NCI-H1105 treated with DMSO at 0.1 percent for 48 hours (cell line): ENCODE measurements at places on chromosomes 16 and 17.

GRCh38 chr17:83097831-83098230, 18.4 kb downstream of the METRNL start:
- DNase-seq: no peak

DNA sequence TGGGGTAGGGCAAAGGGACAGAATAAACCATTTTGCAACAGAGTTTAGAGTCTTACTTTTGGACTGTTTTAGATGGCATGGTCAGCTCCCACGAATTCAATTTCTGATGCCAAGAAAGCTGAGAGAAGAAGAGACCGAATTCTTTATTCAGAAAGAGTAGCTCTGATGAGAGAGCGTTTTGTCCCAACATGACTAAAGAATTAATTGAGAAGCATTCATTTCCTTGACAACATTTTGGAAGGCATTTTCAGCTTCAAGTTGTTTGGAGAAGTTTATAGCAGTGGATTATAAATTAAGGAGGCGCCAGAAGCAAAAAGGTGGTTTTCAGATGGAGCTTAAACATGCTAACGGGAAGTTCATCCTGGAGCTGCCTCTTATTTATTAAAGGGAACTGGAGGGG, 12.2 kb downstream of the GAN start:
- DNase-seq: no peak

DNA sequence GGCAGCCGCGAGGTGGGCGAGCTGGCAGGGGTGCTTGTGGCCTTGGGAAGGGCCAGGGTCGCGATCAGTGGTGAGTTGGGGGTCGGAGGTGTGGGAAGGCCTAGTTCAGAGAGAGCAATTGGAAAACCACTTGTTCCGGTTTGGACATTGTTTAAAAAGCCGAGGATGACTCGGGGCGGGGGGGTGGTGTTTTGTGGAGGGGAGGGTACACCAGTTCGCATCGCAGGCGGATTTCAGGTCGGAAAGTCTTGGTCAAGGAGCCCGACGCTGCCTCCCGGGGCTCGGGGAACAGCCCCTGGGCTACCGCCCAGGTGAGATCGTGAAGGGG, 66.4 kb downstream of the KPNA2 start:
- no peak for DNase-seq

GRCh38 chr17:29155966-29156338, 24.2 kb downstream of the MYO18A start:
- DNase-seq: no peak

DNA sequence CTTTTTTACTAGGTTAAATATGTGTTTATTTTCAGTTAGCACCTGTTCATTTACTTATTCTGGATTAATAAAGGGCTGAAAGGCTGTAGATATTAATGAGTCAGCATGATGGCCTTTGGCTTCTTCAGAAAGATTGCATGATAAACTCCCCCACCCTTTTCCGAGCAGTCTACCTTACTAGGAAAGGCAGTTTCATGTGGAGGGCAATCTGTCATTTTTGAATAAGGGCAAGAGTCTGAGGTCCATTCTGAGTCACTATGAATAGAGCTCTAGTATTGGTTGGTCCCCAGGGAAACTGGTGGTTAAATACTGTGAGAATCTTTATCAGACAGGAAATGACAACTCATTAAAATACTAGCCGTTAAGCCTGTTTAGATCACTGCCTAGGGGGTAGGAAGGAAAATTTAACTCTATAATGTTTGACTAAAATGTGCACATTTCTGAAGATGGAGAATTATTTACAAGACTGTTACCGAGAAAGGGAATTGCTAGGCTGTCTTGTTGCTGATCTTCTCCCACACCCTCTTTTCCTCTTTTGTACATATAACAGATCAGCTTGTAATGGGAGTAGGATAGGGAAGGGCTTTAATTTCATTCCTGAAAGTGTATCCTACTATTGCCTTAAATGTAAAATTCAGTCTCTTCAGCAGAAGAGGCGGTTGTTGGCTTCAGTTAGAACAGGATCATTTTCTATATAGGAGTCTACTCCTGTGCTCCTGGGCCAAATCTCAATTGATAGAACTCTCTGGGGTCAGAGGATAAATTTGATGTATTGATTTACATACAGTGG, 63.3 kb downstream of the TUBD1 start:
- DNase-seq: no peak

DNA sequence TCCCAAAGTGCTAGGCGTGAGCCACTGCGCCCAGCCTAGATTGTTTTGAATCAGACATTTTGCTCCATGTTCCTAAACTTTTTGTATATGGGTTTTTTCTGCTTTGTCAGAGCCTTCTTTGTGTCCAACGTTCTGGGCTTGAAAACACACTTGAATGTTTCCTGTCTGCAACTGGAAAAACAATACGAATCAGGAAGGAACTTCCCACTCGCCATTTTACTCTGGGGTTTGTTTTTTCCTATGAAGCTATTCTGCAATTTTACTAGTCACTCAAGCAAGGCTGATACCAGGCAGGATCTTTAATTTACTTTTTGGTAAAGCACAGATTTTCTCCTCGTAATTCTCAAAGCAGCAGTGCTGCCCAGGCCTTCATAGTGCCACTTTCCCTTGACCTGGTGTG, 31.6 kb downstream of the ARHGAP17 start:
- no peak for DNase-seq

DNA sequence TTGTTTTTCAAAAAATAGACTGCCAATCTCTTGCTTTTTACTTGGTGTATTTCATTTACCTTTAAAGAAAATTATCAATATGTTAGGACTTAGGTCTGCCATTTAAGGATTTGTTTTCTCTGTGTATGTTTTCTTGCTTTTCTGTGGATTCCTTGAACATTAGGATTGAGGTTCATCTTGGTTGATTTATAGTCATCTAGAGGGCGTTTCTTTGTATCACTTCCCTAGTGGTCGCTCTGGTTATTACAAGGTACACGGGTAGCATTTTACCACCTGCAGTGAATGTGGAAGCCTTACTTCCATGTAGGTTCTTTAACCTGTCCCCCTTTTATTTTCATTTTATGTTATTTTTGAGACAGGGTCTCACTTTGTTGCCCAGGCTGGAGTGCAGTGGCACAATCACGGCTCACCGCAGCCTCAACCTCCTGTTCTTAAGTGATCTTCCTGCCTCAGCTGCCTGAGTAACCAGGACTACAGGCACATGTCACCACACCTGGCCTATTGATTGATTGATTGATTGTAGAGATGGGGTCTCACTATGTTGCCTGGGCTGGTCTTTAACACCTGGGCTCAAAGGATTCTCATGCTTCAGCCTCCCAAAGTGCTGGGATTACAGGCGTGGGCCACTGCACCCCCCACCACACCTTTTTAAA, 35.2 kb upstream of the CBX4 start:
- peak; percentile 31 for DNase-seq

DNA sequence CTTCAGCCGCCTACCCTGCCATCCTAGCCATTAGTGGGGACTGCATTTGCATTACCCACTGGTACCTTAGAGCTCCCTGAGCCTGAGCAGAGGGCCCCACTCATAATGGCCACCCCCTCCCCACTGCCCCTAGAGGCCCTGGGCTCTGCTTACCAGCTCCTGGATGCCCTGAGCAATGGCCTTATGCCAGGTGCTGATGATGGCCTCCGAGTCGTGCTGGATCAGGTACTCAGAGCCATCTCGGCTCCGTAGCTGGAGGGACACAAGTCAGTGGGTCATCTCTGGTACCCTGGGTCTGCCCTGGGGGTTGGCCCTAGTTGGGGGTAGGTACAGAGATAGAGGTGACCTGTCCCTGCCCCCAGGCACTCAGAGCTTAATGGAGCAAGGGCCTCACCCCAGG, 34.9 kb downstream of the ARHGAP27 start:
- DNase-seq: no peak

GRCh38 chr16:3122926-3123570, 10.7 kb downstream of the ZNF205 start:
- no peak for DNase-seq

DNA sequence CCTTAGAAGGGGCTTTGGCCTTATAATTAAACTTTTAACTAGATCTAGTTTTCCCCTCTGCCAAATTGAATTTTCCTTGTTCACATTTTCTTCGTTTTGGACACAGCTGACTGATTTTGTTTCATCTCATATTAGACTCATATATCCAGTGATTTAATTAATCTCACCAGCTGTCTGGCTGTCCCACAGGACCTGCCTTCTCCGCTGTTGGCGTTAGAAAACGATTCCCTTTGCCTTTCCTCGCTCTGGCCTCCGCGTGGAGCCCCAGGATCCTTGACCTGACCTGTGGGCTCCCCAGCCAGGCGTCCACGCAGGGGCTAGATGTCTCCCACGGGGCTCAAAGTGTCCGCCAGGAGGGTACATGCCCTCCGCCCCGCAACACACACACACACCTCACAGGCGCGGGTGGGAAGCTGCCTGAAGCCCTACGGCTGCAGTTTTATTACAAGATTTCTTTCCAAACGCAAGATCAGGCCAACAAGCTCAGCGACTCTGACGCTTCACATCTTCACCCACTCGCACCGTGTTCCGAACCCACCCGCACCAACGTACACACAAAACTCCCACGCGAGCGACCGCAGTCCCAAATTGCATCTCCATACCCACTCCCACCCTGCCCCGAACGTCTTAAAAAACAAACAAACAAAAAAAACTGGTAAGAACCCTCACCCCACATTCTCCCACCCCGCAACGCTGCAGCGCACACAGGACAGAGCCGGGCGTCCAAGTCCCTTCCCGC, 1.1 kb downstream of the RPRML start:
- DNase-seq: no peak

DNA sequence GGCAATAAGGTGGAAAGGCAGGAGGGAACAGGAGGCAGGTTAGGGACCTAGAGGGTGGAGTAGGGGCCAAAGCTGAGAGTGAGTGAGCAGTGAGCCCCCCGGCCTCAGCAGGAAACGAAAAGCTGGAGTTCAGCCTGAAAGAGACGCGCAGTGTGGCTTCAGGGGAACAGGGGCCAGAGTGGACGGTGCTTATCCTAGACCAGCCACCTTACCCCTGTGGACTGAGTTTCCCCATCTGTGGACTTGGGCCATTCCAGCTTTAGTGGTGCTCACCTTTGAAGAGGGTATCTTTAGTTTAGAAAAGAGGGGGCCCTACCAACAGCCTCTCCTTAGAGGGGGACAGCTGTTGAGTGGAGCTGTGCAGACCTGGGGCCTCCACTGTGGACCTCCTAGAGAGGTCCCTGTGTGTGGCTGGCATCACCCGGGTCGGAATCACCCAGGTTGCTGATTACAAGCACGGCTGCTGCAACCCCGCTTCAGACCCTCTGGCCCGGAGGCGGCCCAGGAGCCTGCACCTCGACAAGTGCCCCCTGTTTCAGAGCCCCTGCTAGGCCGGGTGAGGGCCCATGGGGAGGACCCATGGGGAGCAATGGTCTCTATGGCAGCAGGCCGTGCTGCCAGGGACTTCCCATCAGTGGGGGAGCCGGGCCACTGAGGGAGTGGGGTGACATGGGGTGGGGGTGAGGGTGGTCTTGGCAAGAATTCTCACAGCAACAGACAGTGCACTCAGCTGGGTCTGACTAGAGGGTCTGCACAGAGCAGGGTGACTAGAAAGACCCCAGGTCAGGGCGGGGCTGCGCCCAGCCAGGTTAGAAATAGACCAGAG, 2.6 kb downstream of the GPR142 start:
- DNase-seq: no peak

DNA sequence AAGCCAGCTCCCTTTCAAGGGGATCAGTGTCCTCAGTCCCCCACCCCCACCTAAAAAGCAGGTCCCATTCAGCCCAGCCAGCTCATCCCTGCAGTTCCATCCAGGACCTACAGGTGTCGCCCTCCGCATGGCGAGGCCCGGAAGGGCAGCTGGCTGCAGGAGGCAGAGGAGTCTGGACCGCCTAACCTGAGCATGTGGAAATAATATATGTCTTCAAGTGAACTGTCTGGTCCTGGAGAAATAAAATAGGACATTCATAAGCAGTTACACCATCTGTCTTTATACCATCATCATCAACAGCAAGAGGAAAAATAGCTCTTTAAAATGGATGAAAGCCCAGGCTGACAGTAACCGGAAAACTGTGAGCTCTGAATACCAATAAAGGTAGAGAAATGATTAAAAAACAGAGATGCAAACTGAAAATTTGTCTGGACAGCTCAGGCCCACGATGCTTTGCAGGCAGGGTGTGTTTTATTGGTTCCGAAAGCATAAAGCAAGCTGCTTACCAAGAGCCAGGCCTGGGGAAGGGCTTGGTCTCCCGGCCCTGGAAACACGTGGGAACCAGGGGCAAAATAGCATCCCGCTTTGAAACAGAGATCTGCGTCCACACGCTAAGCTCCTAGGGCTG, 215.2 kb downstream of the ZFHX3 start:
- peak; percentile 34 for DNase-seq

- no peak for DNase-seq
These were observed 17.0 kb downstream of the PSMD12 start for GRCh38 chr17:67349420-67349819.

DNA sequence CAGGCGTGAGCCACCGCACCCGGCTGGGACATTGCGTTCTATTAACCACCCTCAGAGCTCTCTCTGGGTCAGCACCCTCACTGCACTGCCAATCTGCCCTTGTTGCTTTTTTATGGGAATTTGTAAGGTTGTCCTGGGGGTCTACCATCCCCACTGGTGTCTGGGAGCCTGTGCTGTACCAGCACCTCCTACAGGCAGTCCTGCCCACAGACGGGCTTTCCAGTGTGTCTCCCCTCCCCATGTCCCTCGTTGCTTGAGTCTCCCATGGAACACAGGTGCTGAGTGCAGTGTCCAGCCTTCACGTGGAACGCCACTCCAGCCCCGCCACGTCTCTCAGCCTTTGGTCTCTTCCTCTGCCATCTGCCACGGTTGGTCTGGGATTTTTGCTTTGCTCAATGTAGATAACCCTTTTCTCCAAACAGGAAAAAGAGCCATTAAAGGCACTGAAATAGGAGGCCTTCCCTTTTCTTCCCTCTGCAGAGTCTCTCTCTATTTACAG, 68.0 kb upstream of the CBX4 start:
- DNase-seq: no peak

DNA sequence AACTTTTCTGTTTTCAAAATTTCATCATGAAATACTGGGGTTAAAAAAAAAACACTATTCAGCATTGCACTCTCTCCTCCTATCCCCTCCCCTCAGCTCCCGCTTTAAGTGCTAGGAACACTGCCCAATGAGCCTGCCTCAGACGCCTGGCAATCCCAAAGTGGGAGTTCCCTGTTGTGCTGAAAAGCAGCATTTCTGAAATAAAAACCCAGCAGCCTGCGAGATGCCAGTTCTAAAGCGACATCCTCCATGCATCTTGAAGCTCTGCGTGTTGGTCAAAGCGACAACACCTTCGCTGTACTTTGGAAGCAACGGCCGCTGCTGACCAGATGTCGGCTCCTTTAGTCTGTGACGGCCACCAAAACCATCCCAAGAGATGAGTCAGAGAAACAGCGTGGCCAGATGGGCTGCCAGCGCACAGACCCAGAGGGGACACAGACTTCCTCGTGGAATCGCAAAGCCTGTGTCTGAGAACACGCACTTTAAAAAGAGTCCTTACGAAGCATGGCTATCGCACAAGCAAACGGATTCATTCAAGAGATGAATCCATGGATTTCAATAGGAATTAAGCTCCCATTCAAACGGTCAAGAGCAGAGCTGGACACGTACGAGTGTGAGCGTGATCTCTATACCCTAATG, 32.8 kb downstream of the FBXO31 start:
- DNase-seq: no peak
